Neural crest cell (in vitro differentiated cells): ENCODE measurements at places on chromosomes 16 and 17.

- DNase-seq: no peak
These were observed 95.8 kb downstream of the TBC1D16 start for GRCh38 chr17:79939755-79940458.

GRCh38 chr16:48535369-48535787, 74.6 kb downstream of the N4BP1 start:
- no peak for DNase-seq

- no peak for DNase-seq
These were observed 628 bp downstream of the GABARAPL2 start for GRCh38 chr16:75566758-75567255.

DNA sequence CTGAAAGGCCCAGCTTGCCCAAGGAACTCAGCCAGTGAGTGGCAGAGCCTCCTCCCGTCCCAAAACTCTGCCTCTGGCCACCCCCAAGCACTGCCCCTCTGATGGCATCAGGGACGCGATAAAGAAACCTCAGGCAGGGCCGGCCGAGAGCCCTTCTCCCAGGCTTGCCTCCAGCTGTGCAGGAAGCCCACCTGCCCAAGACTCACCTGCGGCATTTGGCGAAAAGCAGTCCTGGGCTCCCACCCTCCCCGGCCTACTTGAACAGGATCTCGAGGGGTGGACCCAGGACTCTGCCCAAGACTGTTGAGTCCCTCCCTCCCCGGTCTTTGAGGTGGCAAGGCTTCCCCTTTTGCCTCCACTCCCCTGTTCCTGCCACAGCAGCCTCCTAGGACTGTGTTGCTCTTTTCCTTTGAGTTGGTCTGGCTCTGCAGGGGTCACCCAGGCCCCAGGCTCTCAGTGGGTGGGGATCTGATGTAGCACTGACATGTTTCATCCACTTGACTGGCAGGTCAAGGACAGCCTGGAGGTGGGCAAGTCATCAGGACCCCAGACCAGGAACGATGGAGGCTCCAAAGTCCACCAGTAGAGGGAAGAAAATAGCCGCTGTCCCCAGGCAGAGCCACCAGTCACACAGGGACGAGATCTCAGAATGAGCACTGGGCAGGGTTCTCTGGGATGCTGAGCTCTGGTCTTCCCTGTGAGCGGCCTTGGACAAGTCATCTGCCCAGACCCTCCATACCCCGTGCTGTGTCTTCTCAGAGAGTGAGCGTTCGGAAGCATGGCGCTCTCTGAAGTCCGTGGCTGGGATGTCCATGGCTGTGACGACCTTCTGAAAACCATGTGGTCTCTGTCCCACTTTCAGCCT, 111.0 kb upstream of the TNRC6C start:
- DNase-seq: no peak

- DNase-seq: no peak
These were observed 140.6 kb downstream of the VPS53 start for GRCh38 chr17:574061-574460.

DNA sequence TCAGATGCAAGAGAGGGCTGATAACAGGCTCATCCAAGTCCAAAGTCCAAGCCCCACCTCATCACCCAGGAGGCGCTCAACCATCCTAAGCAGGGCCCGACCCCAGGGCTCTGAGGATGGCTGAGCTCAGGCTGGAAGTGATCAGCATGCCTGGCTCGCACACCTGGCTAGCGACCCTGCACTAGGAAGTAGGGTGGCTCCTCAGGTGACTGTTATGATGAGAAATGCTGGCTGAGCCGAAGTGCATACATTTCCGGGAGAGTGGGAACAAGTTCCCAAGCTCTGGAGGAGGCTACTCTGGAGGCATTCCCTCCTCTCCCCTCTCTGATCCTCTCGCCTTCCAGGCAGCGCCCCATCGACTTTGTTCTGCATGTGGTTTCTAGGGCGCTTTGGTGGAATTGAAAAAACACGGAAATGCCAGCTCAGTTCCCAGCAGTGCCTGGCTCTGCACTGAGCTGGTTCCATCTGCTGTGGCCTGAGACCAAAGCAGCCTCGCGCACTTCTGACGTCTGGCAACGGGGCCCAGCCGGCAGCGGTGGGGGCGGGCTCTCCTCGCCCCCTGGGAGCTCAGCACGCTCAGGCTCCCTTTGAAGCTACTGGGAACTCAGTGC, 130.3 kb downstream of the IRF8 start:
- no peak for DNase-seq

- DNase-seq: no peak
These were observed 19.7 kb downstream of the FOXL1 start for GRCh38 chr16:86597880-86598606.

- no peak for DNase-seq
These were observed 9.0 kb upstream of the ADORA2B start for GRCh38 chr17:15935891-15936290.

- DNase-seq: no peak
These were observed 134.3 kb downstream of the TMEM132E start for GRCh38 chr17:34713687-34714086.

DNA sequence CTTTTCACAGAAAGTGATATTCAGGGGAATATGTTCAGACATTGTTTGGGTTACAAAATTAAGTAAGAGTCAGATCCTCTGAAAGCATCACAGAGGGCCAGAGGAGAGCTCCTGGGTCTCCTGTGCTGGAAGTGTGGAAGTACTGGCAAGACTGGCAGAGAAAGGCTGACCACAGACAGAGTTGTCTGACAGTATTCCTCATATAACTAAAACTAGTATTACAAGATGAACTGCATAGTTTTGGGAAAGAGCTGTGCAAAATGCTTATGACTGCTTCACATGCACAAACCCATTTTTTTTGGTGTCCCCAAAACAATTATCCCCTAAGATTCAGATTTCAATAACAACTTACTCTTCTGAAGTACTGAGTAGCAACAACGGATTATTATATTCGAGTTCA, 35.2 kb downstream of the N4BP1 start:
- DNase-seq: no peak

DNA sequence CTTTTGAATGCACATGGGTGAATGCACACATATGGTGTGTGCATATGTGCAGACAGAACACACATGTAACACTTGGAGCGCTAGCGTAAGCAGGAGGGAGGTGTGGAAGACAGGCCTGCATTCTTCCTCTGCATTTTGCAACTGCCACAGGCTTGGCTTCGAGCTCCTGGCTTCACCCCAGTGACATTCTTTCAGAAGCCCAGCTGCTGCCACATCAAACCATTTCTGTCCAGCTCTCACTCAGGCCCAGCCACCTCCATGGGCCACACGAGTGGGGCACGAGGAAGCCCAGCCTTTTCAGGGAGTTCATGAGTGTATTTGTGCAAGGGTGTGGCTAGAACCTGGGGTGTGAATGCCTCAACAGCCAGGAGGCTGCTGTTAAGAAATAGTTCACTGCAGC, 18.8 kb downstream of the LGALS3BP start:
- DNase-seq: no peak

- DNase-seq: no peak
These were observed 28.8 kb downstream of the TBC1D3B start for GRCh38 chr17:36147601-36148000.

DNA sequence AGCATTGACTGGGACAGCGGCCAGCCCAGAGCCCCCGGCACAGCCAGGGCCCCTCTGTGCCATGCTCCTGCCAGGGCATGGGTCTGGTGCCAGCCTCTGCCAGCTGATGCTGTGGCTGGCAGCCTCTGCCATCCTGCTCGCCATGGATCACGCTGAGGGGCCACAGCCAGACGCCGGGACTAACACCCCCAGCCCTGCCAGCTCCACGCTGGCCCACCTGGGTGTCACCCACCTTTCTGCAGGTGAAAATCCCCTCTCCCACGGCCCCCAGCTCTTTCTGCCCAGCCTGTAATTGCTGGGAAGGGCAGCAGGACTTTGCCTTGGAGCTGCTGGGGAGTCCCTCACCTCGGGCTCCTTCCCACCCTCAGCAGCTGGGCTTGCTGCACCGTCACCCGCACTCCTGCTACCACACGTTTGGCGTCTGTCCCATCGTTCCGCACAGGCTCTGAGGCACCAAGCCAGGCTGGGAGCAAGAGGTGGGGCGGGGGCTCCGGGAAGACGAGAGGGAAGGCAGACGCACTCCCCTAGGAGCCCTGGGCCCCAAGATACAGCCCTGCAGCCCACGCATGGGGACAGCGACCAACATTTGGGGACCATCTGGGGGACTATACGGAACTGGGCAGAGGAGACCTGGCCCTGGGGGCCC, 42.0 kb upstream of the ACSF3 start:
- DNase-seq: no peak

- no peak for DNase-seq
These were observed 75.8 kb upstream of the KCNJ16 start for GRCh38 chr17:69999253-69999652.

DNA sequence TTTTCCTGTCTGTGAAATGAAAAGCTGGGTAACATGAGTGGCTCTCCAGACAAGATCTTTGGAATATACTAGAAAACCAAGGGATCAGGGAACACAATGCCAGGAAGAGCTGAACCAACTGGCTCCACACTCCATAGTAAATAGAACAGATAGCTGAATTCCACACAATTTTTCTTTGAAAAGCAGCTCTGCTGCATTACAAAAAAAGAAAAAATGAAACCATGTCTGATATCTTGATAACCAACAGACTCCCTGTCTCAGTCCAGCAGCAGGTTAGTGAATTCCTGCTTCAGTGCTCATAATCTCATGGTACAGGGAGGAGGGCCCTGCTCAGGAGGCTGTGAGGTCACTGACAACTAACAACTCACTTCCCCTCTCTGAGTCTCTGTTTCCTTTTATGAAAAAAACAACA, 97.1 kb downstream of the CDH11 start:
- DNase-seq: no peak

GRCh38 chr16:1089439-1089821, 6.6 kb downstream of the C1QTNF8 start:
- no peak for DNase-seq

GRCh38 chr17:45261577-45262515, at the start of gene SPATA32:
Gene SPATA32 (minus strand): TSS chr17:45262094. CDS start chr17:45262016, 78 bp downstream.
- DNase-seq: peak; percentile 33

- DNase-seq: no peak
These were observed 10.3 kb downstream of the ZNF18 start for GRCh38 chr17:11986942-11987329.

- DNase-seq: no peak
These were observed 23.7 kb downstream of the CDH1 start for GRCh38 chr16:68760671-68761275.

DNA sequence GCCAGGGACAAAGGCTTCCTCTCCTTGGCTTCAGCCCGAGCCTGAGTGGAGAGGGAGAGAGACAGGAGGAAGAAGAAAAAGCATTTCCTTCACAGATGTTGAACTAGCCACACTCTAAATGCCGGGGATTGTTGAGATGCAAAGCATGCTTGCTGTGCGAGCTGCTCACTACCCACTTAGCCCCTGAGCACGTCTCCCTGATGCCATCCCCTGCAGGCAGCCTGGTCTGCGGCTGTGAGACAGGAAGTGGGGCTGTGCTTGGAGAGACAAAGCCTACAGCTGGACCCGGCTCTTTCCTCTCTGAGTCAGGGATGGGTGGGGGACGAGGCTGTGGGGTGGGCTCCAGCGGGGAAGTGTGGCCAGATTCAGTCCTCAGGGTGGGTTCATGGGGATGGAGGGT, 13.7 kb downstream of the WNT9B start:
- no peak for DNase-seq

GRCh38 chr17:61139219-61139618, 260.4 kb upstream of the TBX2 start:
- DNase-seq: no peak

DNA sequence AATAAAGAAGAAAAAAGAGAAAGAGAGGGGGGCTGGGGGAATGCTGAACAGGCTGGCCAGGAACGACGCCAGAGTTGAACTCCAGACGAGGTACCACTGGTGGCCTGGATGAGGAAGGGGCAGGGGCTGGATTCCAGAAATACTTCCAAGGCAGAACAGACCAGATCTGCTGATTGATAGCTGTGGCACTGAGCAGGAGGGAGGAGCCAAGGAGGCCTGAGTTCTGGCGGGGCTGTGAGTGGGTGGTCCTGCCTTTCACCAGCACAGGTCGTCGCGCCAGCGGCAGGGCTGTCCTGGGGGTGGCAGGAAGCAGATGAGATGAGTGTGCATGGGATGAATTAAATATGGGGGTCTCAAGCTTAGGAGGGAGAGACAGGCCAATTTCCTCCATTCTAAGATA, 5.5 kb downstream of the CCDC42 start:
- DNase-seq: peak; percentile 26

DNA sequence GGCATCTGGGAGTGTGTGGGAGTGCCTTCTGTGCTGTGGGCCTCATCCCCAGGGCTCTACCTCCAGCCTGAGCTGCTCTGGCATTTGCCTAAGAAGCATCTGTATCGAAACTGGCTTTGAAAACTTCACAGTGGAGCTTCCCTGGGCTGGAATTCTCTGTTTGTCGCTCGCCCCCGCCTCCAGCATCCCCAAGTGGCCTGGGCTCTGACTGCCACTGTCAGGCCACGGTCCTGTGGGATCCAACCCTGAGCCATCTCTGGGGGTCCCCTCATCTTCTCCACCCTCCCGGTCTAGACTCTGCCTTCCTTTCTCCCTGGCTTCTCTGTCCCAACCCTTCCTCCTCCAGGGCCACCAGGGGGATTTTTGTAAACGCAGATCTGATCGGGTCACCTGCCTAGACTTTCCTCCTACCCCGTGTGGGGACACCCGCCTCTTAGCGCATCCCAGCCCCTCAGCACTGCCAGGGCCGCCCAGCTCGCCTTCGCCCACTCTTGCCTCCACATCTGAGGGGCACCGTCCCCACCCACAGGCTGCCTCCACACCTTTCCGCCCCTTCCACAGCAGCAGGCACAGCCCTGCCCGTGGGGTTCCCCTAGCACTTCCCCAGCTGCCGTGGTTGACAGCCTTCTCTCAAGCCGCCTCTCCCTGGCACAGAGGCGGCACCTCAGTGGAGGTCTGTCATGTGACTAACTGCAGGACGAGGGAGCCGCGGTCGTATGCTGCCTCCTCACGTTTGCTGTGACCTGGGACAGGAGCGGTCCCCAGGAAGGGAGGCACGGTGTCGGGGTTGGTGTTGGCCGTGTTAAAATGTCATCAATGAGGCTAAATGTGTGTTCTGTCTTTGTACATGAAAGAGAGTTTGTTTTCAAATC, 12.0 kb downstream of the TBC1D24 start:
- no peak for DNase-seq

GRCh38 chr17:59367657-59368045, 36.2 kb downstream of the YPEL2 start:
- no peak for DNase-seq
